ENCODE measurements at places on chromosomes 2 and 18. TPM values are rescaled to one million over a fixed set of nuclear protein-coding genes. Genes with fewer than 3 reads are reported as not detected.

DNA sequence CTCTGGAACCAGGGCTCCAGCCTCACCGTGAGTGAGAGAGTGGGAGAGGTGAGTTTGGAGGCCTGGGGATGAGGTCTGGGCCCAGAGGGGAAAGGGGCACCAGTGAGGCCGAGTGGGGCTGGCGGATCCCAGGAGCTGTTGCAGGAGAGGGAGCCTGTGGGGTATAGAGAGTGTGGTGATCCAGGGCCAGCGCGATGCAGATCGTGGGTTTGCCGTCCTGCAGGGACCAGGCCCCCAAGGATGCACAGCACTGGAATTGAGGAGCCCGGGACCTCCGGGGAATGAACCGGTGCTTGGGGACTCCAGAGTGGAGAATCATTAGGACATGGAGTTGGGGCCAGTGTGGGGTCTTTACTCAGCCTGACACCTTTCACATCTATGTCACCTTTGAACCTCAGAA, 25.7 kb upstream of the RAB6D start:
- DNase-seq = no peak

DNA sequence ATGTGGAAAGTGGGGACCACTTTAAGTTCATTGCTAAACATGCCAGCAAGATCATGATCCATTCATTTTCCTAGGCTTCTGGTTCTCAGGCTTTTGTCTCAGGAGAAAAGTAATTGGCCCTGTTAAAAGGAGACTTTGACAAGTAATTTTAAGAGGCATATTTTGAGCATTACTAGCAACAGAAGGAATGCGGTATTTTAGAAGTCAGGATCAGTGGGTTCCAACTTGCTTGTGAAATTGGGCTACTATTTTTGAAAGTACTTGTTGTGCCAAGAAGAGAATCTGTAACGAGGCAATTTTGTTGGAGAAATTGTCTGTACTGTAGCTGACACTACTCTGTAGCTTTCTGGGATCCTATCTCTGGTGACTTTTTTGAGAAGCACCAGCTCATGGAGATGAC, 59.4 kb downstream of the CERS6 start:
- DNase-seq = peak; percentile 35

- DNase-seq = no peak
Observed at GRCh38 chr2:164868563-164869419, 27.2 kb upstream of the COBLL1 start.

Gene LNPK
- total RNA-seq = 7.4 TPM

Gene FEV
- total RNA-seq = not detected

DNA sequence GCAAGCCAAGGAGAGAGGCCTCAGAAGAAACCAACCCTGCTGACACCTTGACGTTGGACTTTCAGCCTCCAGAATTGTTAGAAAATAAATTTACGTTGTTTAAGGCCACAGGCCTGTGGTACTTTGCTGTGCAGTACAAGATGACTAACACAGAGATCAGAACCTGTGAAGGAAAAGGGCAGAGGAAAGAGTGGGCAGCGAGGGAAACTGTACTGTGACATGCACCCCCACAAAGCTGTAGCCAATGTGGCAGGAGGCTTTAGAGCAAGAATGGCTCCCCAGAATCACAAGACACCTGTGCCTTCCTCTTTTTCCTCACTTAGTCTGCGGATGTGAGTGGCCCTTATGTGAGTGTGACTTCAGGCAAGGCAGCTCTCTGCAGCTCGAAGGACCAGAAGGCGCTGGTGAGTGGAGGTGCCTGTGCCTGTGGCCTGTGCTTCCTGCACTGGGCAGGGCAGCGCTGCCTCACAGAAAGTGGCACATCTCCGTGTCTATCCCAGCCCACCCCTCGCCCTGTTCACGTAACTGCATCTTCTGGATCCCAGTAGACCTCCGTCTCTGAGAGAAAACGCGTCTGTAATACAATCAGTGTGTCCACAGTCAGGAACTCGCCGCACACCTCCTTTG, 89.5 kb downstream of the MRPS9 start:
- DNase-seq = no peak

Gene SPR
- total RNA-seq = 55.9 TPM

Gene MOGAT1
- not detected for total RNA-seq

Gene OTX1
- 0.68 TPM for total RNA-seq

GRCh38 chr2:127355407-127356008, 32.3 kb downstream of the MAP3K2 start:
- DNase-seq = no peak

GRCh38 chr2:61460163-61460562, 10.7 kb downstream of the USP34 start:
- DNase-seq = no peak

DNA sequence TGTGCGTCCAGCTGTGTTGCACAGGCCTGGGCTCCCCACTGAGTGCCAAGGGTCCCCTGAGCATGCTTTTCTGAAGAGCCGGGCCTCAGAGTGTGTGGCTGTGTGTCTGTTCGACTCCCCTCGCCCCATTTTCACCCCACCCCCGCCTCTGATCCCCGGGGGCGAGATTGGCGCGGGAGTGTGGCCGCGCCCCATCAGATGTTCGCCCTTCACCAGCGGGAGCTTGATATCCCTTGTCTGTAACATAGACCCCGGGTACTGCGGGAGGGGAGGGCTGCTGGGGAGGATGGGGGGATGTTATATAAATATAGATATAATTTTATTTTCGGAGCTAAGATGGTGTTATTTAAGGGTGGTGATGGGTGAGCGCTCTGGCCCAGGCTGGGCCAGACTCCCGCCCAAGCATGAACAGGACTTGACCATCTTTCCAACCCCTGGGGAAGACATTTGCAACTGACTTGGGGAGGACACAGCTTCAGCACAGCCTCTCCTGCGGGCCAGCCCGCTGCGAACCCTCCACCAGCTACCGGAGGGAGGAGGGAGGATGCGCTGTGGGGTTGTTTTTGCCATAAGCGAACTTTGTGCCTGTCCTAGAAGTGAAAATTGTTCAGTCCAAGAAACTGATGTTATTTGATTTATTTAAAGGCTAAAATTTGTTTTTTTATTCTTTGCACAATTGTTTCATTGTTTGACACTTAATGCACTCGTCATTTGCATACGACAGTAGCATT, 1.5 kb downstream of the RHOB start:
- DNase-seq = peak; percentile 43

Gene CCDC68
- total RNA-seq = not detected

Gene CABYR
- 0.41 TPM for total RNA-seq

Gene POMC
- total RNA-seq = not detected

GRCh38 chr18:29651122-29651680, 1391.3 kb downstream of the DSC3 start:
- no peak for DNase-seq

DNA sequence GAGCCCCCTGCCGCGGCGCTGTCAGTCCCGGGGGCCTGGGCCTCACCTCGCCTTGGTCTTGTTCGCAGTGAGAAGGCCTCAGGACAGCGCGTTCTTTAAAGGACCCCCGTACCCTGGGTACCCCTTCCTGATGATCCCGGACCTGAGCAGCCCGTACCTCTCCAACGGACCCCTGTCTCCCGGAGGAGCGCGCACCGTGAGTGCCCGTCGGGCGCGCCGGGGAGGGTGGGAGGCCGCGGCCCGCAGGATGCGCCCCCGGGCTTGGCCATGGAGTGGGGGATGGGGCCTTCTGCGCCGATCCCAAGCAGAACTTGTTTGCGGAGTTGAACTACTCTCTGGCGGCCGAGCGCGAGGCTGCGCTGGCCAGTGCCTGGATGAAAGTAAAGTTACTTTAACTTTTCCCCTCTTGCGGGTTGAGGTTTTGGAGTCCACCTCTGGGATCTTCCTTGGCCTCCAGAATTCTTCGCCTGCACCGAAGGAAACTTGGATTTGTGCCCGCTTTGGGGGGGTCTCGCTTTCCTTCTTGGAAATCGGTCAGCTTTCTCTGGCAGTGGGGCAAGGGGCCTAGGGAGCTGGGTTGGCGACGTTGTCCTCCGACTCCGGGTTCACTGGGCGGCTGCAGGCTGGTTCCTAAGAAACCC, 1.2 kb downstream of the TCF7L1 start:
- no peak for DNase-seq

GRCh38 chr2:63192169-63192888, 141.7 kb downstream of the OTX1 start:
- no peak for DNase-seq

DNA sequence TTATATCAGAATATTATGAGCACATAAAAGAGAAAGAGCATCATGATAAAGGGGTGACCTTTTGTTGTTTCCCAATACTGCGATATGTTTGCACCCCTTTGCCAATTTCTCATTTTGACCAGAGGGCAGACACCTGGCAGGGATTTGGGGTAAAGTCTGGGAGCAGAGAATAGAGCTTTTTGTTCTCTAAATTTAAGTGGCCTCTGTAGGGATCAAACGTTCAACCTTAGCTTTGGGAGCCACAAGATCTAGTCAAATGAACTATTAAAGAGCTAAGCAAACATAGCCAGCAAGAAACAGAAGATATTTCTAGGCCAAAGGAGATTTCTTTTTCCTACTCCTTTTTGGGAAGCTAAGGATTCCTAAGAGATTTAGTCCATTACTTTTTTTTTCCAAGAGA, 1.1 kb upstream of the MSTN start:
- no peak for DNase-seq

Gene RDH14
- 45.4 TPM for total RNA-seq

DNA sequence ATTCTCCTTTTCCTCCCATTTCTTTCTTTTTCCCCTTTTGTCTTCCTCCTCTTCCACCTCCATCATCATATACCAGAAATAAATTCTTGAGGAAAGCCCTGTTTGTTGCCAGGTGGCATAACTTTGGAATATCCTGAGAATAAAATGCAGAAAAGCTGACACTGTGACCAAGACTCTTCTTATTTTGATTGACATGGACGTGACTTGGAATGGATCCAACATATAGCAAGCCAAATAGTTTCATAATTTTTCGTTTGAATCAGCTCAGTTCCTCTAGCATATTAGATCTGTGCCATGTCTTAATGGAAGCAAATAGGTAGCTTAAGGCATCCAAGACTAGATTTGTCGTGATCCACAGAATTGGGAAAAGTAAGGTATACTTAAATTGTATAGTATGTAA, 354.7 kb upstream of the FIGN start:
- DNase-seq = no peak

DNA sequence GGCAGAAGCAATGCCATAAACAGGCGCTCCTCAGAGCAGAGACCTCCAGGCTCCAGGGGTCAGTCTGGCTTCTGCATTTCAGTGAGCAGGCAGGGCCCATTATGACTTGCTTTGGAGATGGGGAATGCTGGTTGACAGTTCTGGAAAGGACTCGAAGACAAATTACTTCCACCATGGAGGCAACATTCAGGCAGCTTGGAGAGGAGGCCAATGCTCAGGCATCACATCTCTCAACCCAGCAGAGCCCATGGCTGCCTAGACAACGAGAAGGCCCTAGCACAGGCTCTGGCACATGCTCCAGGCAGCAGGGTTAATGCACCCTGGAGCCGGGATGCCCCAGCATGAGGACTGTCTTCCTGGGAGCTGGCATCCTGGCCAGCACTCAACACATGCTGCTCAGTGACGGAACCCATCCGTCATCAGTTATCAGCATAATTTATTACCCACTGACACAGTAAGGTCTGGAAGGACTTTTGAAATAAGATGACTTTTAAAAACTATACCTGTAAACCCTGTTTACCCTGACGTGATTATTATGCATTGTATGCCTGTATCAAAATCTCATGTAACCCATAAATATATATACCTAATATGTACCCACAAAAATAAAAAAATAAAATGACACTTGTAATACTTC, 52.8 kb downstream of the ADNP2 start:
- no peak for DNase-seq

- peak; percentile 8 for DNase-seq
Observed at GRCh38 chr2:170505631-170506275, 209.4 kb upstream of the SP5 start.

Gene NEURL3
- not detected for total RNA-seq
